Cerebellum (tissue), 4 donors: ENCODE measurements at places on chromosomes 7 and 10. TPM values are rescaled to one million over a fixed set of nuclear protein-coding genes. Genes with fewer than 3 reads are reported as not detected.
A peak's percentile ranks its signal among the peaks of the same experiment; 100 is the strongest.

GRCh38 chr10:68231817-68232251 lies at the start of gene ATOH7:
Gene ATOH7 (minus strand): TSS chr10:68232113. CDS start chr10:68231677, 436 bp downstream.
- peak; percentile 48 for DNase-seq

DNA sequence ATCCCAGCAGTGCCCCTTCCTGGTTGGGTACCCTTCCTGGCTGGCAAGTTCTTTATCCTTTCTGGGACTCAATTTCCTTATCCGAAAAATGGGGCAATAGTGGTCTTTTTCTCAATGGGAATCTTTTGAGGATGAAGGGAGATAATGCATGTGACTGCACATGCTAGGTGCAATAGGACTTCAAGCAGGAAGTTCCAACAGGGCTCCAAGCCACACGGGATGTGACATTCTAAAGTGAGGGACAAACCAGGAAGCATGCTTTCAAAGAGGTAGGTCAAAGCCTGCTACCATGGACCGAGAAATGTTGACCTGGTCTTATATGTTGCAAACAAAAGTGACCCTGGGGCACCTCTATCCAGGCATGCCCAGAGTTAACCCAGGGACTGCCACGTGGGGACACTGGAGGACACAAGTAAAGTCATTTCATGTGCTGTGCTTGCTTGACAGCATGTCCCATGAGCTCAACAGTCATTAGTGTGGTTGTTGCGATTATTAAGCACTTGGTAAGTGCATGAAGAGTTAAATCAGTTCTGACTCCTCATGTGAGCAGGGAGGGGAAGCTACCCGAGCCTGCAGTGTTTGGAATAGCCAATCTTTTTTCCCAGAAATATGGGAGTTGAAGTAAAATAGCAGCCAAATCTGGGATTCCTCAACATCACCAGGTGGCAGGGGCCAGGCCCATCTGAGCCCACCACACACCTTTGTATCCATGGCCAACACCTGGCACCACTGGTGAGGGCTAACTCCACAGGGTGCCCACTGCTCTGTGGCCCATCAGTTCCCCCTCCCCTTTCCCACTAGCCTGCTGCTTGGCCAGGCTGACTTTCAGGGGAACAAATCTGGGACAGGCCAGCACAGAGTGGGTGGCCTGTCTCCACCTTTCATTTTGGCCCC lies 5.7 kb downstream of the ARHGAP22 start:
- DNase-seq = no peak

GRCh38 chr10:59672150-59672875 lies 37.3 kb downstream of the SLC16A9 start:
- no peak for DNase-seq

DNA sequence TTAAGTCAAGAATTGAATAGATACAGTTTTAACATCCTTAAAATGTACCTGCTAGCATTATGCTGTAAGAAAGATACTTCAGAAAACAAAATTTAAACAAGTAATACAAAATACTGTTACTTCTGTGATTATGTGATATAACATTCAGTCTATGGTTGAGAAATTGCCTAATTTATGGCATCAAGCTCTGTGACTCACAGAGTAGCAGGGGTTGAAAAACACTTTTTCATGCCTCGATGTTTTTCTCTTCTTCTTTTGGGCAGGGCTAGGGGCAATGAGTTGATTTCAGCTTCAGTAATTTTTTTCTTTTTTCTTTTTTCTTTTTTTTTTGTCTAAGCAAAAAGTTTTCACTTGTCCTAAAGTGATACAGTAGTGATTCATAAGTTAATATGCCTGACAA lies 209.2 kb downstream of the MBL2 start:
- DNase-seq = no peak

DNA sequence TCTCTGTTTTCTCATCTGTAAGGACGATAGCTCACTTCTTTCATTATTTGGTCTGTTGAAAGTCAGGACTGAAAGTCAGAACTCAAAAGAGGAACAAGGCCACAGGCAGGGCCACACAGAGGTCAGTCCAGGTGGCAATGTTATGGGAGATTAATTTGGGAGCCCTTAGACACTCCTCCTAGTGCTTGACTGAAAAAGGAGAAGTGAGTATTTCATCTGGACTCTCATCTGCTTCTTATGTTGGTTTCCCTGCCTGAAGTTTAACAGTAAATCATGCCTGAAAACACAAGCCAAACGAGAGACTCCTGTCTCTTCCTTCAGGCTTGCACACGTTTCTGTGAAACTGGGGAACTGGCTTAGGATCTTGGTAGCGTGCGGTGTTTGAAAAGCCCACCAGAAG lies 248.5 kb downstream of the BUB3 start:
- DNase-seq = no peak

DNA sequence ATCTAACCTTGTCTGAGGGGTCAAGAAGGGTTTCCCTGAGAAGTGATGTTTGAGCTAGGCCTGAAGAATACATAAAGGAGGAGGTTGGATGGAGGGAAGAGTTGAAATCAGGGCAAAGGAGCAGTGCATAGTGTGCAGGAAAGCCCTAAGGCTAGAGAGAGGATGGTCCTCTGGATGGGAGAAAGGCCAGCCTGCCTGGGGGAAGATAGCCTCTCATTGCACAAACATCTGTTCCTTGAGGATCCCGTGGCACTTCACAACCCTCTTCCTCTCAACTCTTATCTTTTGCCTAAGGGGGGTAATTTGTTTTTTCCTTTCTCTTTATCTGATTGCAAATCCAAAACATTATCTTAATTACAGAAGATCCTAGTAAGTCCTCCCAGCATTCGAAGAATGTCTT lies 35.7 kb downstream of the STAMBPL1 start:
- no peak for DNase-seq

GRCh38 chr10:48383393-48383792 lies 76.9 kb downstream of the MAPK8 start:
- DNase-seq = no peak

DNA sequence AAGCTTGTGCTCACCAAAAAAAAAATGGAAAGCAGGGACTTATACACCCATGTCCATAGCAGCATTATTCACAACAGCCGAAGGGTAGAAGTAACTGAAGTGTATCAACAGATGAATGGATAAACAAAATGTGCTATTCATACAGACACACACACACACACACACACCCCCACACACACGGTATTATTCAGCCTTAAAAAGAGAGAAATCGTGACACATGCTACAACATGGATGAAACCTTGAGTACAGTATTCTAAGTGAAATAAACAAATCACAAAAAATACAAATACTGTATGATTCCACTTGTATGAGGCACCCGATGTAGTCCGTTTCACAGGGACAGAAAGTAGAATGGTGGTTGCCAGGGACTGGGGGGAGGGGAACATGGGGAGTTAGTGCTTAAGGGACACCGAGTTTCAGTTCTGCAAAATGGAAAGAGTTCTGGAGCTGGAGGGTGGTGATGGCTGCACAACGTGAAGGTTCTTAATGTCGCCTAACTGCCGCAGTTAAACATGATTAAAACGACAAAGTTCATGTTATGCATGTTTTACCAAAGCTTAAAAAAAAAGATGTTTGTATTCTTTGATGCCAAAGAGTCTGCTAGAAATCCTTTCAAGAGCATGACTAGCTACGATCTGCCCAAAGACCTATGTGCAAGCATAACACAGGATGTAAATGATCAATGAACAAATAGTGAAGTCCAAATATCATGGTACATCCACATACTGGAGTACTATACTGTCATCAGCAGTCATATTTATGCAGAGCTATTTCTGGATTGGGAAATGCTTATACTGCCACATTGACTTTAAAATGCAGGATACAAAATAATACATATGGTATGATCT lies 7.2 kb downstream of the TNS3 start:
- no peak for DNase-seq

- DNase-seq = no peak
Observed at GRCh38 chr10:71797533-71798307, 24.4 kb upstream of the VSIR start.

- DNase-seq = peak; percentile 23
Observed at GRCh38 chr7:66558660-66559465, 69.8 kb upstream of the KCTD7 start.

GRCh38 chr10:15123749-15124184 lies 26.6 kb downstream of the RPP38 start:
- no peak for DNase-seq

DNA sequence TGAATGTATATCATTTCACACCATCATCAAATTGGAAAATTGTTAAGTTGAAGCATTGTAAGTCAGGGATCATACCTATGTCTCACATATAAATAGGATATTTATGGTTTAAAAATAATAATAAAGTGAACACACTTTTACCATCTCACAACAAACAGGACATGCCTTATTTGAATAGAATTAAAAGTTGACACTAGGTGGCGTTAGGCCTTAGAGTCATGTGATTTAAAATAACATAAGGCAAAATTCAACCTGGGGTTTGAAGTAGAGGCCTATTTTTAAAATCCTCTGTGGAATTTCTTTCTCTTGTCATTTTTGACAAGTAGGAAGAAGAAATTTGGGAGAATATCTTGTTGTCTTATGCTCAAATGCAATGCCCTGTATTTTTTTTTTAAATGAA lies 184.7 kb upstream of the PCDH15 start:
- DNase-seq = no peak

GRCh38 chr7:16585540-16585939 lies 58.9 kb downstream of the LRRC72 start:
- no peak for DNase-seq

- DNase-seq = no peak
Observed at GRCh38 chr10:75911426-75911825, 480.0 kb downstream of the LRMDA start.

- peak; percentile 26 for DNase-seq
Observed at GRCh38 chr7:36182854-36183604, 30.0 kb downstream of the EEPD1 start.

DNA sequence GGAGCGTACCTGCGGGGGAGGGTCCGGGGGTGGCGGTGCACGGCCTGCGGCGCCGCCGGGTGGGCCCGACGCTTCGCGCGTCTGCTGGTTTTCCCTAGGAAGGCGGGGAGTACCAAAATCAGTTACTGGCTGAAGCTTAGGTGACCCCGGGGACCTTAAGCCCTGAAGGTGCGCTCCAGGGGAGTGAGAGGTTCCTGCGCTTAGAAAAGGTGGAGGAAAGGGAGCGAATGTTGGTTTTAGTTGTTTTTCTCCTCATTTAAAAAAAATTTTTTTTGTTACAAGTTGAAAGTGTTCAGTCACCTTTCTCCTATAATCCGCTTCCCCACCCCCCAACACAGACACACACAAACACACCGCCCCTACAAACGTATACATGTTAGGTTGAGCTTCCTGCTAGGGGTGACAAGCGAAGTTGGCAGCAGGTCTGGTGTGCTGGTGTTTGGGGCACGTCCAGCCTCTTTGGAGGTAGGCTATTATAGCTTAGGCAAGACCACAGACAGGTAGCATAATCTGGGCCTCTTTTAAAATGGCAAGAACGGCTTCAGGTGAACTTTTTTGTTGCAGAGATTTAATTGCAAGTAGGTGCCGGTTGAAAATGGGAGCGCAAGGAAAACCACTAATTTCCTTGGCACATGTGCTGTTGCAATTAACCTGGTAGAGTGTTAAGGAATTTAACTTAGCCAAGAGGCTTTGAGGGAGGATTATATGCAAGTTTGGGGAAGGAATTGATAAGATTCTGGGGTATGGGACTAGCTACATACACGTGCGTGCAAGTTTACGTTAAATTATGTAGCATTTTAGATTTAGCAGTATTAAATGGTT lies 945 bp downstream of the ADD3 start:
- DNase-seq = peak; percentile 41

CYP26A1 gene
- total RNA-seq = 4.7 TPM

FAS gene
- 3.1 TPM for total RNA-seq

CARD11 gene
- 0.27 TPM for total RNA-seq
